ENCODE measurements at places on chromosomes 13 and 19.
A peak's percentile ranks its signal among the peaks of the same experiment; 100 is the strongest.

GRCh38 chr19:4456843-4457653 lies 546 bp downstream of the UBXN6 start:
- DNase-seq, result peak; percentile 77

DNA sequence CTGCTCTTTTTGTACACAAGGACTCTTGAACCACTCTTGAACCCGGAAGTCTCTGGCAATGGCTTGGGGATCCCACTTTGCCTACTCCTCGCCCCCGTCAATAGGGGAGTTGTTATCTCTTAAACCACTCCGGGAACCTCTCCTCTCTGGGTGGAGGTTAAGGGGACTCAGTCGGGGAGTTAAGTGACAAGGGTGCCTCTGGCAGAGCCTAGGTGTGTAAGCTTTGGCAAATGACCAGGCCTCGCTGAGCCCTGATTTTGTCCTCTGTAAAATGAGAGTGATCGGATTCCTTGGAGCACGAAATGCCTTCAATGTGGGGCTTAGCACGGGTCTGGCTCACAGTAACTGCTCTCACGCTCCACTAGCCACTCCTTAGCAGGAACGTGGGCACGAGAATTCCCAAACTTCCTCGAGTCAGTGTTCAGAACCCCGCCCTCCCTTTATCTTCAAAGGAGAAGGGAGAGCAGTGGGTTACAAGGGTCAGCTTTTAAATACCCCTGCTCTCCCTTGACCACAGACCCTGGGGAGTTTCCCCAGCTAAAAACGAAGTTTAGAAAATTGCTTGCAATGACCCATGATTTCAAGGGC lies 193.3 kb downstream of the KATNAL1 start:
- DNase-seq, result no peak

GRCh38 chr19:16136185-16136999 lies 7.1 kb upstream of the HSH2D start:
- no peak for DNase-seq

- DNase-seq, result no peak
Observed at GRCh38 chr13:42396901-42397655, 125.1 kb downstream of the AKAP11 start.

GRCh38 chr13:32889986-32890565 lies 126.1 kb upstream of the KL start:
- DNase-seq, result no peak

- DNase-seq, result no peak
Observed at GRCh38 chr19:31725051-31725450, 375.8 kb upstream of the TSHZ3 start.

All from HEK293T (cell line).